HTR-8/SVneo (cell line): ENCODE measurements at places on chromosomes 12 and 14.

DNA sequence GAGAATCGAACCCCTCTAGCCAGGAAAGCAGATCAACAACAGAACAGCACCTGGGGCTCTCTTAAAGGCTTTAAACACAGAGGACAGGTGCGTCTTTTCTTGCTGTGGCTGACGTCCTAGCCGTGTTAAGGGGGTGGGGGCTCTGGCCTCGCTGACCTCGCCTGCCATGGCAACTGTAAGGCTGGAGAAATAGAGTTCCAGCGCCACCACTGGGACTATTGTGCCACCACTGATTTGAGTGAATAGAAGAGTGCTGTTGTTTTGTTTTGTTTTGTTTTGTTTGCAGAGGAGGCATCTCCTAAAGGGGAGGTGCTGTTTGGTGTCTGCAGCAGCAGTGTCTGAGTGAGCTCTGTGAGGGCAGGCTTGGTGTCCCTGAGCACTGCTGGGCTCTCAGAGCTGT is 34.2 kb upstream of the PRMT8 start:
- no peak for DNase-seq

DNA sequence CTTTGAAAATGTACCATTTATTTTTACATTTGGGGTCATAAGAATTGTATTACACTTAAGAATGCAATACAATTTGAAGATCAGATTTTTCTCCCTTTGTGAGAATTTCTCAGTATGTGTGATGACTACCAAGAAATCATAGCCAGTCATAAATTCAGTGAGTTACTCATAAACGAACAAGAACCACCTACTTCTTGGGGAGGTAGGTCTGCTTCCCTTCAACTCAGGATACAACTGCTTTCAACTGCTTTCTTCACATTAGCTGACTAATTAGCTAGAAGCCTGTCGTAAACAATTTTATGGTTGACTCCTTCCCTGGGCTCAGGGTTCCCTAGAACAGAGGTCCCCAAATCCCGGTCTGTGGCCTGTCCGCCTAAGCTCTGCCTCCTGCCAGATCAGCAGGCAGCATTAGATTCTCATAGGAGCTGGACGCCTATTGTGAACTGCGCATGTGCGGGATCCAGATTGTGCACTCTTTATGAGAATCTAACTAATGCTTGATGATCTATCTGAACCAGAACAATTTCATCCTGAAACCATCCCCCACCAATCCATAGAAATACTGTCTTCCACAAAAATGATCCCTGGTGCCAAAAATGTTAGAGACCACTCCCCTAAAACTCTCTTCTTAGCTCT is 3.7 kb downstream of the ANG start:
- no peak for DNase-seq

DNA sequence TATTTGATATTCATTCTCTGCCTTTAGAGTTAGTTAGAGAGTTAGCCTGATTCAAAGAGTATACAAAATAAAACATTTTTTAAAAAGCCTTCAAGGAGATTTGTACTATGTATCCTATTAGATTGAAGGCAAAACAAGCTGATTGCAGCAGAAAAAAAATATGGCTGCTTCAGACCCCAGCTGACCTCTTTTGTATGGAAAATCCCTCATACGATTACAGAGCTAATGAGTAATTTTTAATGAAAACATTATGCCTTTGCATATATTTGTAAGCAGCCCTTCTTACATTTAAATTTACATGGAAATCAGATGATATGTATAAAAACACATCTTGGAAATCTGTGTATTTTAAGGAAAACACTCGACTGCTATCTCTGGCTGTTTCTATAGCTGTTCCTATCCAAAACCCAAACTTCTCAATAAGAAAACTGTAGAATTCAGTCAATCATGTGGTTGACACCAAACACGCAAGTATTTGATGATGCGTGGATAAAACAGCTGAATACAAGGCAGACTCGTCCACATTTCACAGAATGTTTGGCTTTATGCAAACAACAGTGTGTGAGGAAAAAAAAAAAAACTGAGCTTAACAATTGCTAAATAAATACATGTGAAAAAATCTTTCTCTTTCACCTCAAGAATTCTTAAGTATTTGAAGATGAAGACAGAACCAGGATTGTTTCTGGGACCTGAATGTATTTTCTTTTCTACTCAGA is 275.3 kb downstream of the EGLN3 start:
- DNase-seq: no peak

DNA sequence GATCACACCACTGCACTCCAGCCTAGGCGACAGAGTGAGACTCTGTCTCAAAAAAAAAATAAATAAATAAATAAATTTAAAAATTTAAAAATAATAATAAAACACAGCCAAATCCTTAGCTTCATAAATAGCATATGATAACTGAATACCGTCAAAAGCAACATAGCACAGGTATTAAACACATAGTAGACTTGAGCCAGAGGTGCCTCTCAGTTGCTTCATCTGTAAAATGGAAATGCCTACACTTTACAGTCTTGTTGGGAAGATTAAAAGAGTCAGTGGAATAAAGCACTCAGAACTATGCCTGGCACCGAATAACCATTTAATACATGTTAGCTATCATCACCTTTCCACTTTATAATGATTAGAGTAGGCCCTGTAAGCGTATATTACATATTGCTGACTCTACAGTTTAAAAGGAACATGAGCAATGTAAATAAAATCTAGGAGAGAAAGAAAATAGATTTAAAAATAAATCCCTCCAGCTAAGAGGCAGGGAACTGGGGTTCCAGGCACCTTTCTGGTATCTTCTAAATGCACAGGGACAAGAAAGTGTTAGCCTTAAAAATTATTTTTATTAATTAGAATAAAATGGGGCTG is 7.8 kb upstream of the DCAF11 start:
- DNase-seq: no peak

- no peak for DNase-seq
Measured at GRCh38 chr12:50569321-50569720, 64.5 kb downstream of the DIP2B start.

GRCh38 chr14:54182419-54183045 is 214.3 kb upstream of the CDKN3 start:
- DNase-seq: peak; percentile 29

DNA sequence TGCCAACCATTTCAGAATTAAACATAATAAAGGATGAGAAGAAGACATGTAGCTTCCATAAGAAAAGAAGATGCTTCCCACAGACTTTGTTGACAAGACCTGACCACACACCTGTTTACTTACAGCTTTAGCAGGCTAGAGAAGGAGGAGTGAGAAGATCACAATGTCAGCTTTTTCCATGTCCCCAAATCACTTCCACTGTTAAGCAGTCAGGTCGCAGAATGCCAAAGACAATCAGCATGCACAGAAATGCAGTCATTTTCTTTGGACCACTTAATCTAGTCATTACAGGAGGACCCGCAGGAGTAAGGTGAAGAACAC is 314.9 kb downstream of the SSPN start:
- no peak for DNase-seq

DNA sequence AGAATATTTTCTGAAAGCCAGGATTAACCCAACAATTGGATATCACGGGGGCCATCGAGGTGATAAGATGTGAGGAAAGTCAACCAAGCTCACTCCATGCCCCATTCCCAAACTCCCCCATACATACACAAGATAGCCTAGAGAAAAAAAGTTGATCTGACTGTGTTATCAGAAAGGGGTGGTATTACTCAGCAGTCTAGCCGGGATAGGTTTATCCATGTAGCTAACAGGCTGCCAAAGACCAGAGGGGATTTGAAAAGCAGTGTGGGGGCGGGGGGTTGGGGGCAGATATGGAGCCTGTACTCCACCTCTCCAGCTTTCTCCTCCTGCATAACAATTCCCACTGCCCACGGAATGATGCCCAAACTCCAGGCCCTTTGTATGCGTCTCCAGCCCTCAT is 13.2 kb upstream of the MAP1LC3B2 start:
- no peak for DNase-seq

- no peak for DNase-seq
Measured at GRCh38 chr14:68198713-68199495, 379.3 kb downstream of the RAD51B start.

GRCh38 chr12:69679119-69679518 is 20.0 kb downstream of the BEST3 start:
- no peak for DNase-seq

GRCh38 chr12:118034429-118035189 is 18.1 kb downstream of the RFC5 start:
- peak; percentile 39 for DNase-seq

DNA sequence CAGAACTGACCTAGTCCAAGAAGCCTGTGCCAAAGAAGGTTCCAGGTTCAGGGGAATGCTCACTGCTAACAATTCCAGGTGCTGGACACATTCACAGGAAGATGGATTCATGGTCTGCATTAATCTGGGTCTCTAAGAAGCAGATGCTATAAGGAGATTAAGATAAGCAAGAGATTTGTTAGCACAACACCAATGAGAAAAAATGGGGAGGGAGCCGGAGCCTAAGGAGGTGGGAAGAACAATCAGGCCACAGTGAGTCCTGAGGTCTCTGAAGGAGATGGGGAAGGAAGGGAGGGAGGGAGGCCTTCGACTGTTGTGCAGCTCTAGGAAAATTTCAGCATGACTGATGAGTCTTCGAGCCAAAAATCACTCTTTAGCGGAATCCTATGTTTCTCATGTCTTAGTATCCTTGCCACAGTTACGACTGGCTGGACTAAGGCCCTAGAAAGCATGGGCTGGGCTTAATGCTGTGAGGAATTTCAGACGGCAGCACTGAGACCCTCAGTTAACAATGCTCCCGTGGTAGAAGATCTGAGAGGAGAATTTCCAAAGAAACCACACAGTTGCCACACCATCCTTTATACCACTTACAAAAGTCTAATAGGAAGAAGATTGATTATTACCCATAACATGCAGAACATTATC is 31.5 kb upstream of the PTGDR start:
- DNase-seq: no peak

DNA sequence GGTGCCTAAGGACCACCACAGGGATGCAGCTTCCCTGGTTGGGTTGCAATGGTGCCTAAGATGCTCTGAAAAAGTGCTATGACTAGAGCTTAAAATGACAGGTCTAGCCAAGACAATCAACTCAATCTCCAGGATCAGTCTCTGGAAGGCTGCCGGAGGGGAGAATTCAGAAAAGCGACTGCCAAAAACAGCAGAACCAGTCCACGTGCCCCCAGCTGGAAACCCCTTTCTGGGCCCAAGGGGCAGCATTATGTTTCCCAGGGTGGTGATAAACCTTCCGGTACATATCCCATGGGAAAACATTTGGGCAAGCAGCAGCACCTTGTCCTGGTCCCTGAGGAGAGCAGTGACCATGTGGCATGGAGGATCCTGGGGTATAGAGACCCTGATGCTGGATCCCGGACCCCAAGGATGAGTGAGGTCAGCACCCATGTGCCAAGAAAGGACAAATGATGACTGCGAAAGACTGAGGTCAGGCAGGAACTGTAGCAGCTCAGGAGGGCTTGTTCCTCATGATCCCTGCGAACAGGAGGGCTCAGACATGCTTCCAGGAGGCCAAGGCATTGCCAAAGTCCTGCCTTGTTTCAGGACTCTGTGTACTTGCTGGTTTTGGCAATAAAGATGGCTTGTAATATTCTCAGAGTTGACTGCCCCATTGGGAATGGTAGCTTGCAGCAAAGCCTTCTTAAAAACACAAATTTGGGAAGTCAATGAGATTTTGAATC is 49.9 kb upstream of the LTBP2 start:
- DNase-seq: no peak

DNA sequence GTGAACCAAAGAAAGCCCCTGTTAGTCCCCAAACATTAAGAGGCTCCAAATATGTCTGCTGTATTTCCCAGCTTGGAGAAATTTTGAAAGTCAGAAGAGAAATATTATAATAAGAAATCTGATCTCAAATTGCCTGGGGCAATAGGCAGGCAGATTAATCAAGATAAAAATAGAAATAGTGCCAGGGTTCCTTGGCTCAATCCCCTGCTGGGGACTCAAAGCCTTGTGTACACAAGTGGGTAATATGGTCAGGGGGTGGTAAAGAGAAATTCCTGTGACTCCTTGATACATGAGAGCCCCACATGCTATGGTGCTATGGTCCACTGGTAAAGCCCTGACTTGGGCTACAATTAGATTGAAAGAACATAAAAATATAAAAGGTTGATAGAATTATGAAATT is 41.3 kb upstream of the ARID2 start:
- no peak for DNase-seq

GRCh38 chr12:15052691-15053090 is 79.8 kb downstream of the PDE6H start:
- no peak for DNase-seq

DNA sequence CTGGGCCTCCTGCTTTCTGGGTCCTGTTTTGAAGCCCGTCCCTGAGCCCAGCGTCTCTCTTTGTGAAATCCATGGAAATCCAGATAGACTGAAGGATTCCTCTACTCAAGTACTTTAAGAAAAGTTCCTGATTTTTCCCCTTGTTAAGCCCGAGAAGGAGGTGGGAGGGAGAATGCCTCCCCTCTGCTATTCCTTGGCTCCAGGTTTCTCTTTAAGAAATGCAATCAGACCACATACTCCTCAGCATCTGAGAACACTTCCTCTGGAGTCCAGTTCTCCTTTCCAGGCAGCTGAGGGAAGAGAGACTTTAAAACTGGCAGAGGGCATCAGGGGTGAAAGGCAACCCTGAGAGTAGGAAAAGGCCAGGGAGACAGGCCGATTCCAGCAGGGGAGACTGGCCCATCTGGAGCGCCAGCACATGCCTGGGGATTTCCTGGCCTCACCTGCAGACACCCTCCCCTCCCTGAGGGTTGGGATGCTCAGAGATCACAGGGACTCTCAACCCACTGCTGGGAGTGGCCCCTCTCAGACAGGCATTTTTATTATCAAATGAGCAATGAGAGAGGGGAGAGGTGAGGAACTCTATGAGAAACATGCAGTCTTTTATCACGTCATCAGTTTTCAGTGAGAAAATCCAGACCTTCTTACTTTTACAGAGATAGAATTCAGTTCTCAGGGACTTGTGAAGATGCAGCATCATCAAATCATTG is 2.0 kb upstream of the EMP1 start:
- DNase-seq: no peak

DNA sequence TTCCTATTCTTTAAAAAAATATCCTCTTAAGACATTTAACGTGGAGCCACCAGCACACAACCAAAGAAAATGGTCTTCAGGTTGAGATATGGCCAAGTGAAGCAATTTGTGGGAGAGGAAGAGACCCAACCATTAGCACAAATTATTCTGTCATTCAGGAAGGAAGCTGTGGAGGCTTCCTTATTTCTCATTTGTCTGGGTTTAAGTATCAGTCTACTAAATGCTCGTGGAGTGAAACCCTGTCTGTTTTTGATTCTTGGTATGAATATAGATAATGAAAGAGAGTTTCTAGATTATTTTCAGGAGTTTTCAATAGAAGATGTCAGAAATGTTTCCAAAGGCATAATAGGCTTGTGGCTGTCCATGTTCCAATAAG is 125.1 kb downstream of the GPR65 start:
- no peak for DNase-seq
